Stimulated activated CD8-positive, alpha-beta memory T cell treated with anti-CD3 and anti-CD28 coated beads, Interleukin-4, amount 100 ng/mL, for 1 hour (primary cell): ENCODE measurements at places on chromosomes 1 and 21.

- DNase-seq = no peak
Measured at GRCh38 chr1:247562198-247562597, 13.3 kb downstream of the GCSAML start.

- no peak for DNase-seq
Measured at GRCh38 chr1:118977600-118977999, 10.5 kb downstream of the TBX15 start.

- no peak for DNase-seq
Measured at GRCh38 chr1:173212952-173213491, 5.9 kb upstream of the TNFSF4 start.

DNA sequence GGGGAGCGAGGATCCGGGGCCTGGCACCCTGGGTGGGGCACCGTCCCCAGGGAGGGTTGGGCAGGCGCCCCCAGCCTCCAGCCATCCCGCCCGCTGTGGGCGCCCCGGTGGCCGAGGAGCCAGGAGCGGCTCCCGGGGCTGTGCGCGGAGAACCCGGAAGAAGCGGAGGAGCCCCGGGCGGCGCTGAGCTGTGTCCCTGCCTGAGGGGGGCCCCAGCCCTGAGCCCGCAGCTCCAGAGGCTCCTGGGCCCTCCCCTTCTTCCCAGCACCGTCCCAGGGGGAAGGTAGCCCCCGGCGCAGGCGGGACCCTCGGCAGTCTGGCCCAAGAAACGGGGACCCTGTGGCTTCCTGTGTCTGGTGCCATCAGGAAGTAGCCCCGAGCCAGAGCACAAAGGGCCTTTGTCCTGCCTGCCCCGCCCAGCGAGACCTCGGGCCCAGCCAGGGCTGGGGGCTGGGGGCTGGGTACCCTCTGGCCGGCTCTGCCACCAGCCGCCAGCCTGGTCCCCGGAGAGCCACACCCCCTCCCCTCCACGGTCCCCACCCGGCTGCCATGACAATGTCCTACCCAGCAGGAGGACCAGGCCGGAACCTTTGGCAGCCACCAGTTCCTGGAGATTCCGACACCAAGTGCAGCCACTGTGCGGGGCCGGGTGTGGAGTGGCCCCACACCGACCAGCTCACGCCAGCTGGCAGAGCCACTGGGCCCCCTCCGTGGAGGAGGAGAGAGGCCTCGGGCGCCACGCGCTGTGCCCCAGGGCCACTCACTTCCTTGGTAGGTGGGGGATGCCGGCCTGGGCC lies 15.6 kb upstream of the TTLL10 start:
- no peak for DNase-seq

- DNase-seq = no peak
Measured at GRCh38 chr1:232127190-232127589, 500.6 kb downstream of the DISC1 start.

GRCh38 chr1:160954158-160955104 lies at the start of gene ITLN2:
Gene ITLN2, minus strand, starts transcription at chr1:160954809. Its CDS starts 68 bp downstream, at chr1:160954741.
- DNase-seq = peak; percentile 17

DNA sequence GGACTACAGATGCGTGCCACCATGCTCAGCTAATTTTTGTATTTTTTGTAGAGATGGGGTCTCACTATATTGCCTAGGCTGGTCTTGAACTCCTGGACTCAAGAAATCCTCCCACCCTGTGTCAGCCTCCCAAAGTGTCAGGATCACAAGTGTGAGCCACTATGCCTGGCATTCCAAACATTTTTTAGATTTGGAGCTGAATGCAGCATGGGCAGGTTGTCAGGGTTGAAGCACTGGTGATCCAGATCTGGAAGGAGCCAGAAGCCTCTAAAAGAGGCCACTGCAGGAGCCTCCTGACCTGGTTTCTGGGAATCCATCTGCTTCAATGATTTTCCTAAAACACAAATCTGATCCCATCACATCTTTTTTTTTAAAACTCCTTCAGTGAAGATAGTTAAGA lies 1.8 kb upstream of the CTPS1 start:
- DNase-seq = no peak

- DNase-seq = no peak
Measured at GRCh38 chr21:32186804-32187203, 92.0 kb downstream of the MIS18A start.

GRCh38 chr1:33624991-33625870 lies 152.8 kb downstream of the ZSCAN20 start:
- DNase-seq = no peak

GRCh38 chr1:21936366-21937031 lies 611 bp downstream of the HSPG2 start:
- no peak for DNase-seq

- DNase-seq = no peak
Measured at GRCh38 chr1:24745711-24746413, 615 bp downstream of the CLIC4 start.

DNA sequence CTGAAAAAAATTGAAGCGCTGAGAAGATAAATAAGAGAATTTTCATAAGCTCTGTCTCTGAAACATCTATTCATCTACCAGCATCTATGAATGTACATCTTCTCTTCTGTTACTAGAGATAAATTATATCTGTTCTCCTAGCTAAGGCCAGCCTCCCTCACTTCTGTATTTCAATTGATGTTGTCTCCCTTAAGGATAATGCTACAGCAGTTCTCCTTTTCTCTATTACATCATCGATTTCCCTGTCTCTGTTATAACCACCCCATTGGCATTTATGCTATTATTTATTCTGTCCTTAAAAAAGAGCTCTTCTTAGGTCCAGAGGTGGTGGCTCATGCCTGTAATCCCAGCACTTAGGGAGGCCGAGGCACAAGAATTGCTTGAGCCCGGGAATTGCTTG lies 42.9 kb upstream of the TMCO2 start:
- no peak for DNase-seq

GRCh38 chr1:117077267-117077666 lies 17.1 kb downstream of the TTF2 start:
- DNase-seq = no peak

DNA sequence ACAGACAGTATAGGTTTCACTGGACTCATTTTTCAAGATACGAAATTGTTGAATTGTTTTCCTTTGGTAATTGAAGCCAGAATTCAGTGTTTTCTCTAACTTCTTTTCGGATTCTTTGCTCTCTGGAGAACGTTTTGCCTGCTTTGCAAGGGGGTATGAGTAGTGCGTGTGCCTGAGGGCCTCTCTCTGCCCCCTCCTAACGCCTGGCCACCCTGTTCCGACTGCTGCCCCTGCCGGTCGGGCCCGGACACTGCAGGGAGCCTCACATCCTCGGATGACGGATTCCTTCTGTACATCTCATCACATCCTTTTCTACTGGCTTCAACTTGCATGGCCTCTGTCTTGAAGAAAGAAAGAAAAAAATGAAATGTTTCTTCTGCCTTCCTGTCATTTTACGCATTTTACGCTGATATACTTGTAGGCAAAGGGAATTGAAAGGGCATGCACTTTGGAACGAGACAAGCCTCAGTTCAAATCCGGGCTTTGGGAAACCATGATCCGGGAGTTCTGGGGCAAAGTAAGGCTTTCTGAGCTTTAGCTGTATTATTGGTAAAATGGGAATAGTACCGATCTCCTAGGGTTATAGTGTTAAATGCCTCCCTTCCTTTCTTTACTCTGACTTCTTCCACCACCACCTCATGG lies 65.1 kb downstream of the DISC1 start:
- DNase-seq = no peak

DNA sequence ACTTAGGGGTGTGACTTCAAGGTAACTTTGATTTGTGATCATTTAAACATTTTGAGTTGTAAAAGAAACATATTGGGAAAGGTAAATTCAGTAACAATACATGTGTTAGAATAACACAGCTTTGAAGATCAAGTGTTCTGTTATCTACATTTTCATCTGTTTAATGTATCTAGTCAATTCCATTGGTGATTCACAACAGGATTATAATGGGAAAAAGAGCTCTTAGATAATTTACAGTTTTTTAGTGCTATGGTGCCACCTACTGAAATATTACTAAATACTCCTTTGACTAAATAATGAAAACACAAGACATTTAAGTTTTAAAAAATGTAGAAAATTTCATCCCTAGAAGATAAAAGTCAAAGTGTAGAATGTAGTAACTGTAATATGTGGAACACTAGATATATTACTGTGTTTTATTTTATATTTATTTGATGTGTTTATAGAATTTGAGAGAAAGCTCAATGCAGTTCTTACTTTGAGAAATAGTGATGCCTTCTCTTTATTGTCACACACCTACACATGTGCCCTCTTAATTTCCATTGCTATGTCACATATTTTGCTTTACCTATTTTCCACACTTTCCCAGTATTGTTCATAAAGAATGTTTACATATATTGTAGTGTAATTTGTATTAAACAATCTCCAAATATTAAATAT lies 47.4 kb downstream of the PTPRC start:
- DNase-seq = no peak

GRCh38 chr21:45836268-45836655 lies 145.3 kb upstream of the COL6A1 start:
- DNase-seq = no peak

DNA sequence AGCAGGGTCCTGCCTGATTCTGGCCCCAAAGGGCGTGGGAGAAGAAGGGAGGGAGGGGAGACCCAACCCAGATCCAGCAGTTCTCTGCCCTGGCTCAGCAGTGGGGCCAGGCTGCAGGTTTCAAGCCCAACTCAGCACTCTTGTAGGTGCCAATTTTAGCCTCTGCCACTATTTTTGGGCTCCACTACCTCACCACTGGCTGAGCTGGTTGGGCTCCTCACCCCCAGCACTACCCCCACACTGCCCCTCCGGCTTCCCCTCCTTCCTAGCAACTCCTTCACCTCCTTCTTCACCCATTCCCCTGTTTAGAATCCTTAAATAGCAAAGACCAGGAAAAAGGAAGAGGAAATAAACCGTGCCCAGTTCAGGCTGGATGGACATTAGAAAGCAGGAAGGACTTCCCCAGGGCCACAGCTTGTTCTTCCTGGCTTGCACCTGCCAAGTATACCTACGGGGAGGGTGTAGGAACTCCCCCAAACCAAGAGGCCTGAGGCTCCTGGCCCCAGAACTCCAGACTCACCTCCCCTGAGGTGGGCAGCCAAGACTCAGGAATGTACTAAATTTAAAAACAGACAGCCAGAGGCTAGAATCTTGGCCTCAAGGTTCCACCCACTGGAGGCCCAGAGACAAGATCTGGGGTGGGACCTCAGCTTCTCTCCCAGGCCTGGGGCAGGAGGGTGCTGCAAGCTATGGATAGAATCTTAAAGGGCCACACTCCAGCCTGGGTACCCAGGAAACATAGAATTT lies 1.4 kb upstream of the ARHGEF2 start:
- no peak for DNase-seq

DNA sequence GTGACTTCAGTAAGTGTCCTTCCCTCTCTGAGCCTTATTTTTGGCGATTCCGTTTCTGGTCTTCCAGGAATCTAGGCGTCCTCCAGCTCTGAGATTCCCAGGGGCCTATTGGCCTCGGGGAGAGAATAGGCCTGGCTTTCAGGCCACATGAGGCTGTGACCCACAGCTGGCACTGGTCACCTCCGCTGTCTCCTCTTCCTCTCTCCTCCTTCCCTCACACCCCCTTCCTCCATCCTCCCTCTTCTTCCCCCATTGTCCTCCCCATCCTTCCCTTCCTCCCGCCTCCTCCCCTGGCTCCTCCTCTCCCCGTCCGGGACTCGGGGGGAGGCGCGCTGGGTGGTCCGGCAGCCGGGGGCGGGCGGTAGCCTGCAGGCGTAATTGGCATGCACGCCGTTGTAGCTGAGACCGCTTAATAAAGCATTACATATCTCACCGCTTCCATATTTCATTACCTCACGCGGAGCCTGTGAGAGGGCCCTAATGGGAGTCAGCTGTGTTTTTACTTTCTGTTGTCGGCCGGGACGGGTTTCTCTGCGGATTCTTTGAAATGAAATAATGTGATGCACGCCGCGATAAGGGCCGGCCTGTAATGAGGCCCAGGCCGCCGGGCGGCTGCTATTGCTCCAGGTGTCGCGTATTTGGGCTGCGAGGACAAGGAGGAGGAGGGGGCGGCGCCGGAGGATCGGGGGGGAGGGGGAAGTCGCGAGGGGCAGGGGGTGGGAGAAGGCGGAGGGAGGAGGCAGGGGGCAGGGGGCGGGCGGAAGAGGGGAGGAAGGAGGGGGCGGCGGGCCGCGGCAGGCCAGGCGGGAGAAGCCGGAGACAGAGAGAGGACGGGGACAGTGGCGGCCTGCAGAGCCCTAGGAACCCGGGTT lies 95.3 kb downstream of the FOXD2 start:
- DNase-seq = no peak

DNA sequence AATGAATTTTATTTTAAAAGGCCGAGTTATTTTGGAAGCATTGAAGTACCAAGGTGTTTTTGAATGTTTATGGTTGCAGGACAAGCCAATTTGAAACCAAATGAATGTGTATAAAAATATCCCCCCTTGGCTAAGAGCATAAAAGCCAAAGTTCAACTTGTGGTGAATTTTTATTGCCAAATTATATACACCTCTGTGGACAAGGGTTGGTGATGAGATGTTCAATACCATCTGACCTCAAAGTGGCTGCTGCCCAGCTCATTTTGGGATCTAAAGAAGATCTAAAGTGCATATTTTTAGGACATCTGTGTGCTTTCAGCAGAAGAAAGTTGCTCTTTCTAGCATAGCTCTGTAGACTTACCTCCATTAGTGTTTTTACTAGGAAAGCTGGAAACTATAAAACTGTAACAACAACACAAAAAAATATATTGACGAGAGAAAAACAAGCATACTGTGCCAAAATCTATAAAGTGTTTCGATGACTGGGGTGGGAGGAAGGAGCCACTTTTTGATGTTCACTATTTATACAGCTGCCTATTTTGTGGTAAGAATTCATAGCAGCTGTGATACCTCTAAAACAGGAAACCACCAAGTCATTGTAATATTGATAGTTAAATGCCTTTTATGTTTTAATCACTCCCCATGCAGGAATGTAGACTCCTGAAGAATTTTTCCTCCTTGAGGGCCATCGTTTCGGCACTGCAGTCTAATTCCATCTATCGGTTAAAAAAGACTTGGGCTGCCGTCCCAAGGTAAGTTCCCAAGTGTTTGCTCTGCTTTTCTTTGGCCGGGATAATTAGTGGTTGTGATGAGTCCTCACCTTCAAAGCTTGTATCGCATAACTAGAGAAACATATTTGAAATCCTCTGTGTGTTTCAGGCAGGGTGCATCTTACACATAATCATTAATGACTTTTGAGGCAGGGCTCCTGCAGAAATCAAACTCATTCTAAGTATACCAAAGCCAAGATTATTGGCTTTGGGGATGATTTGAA lies 83.2 kb downstream of the RGL1 start:
- no peak for DNase-seq

GRCh38 chr1:151213560-151213959 lies 15.2 kb downstream of the PIP5K1A start:
- no peak for DNase-seq

GRCh38 chr1:233459968-233460367 lies 132.4 kb downstream of the MAP3K21 start:
- no peak for DNase-seq

GRCh38 chr1:238487931-238488330 lies 597.2 kb upstream of the ZP4 start:
- no peak for DNase-seq

DNA sequence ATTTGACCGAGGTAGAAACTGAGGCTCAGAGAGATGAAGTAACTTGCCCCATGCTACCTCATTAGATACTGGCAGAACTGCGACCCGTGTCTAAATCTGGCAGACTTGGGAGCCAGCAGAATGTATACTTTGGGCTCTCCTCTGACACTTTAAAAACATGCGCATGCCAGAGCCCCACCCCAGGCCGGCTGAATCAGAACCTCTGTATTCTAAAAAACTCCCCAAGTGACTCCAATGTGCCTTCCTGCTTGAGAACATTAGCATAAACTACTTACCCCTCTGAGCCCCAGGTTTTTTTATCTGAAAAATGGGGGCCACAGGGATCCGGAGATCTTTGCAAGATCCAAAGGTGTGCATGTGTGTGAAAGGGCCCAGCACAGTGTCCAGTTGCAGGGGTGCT lies 344.7 kb upstream of the USP24 start:
- DNase-seq = no peak

GRCh38 chr21:30482130-30482529 lies 2.0 kb upstream of the KRTAP19-1 start:
- no peak for DNase-seq
